ENCODE measurements at places on chromosomes 4 and X.
A peak's percentile ranks its signal among the peaks of the same experiment; 100 is the strongest.

DNA sequence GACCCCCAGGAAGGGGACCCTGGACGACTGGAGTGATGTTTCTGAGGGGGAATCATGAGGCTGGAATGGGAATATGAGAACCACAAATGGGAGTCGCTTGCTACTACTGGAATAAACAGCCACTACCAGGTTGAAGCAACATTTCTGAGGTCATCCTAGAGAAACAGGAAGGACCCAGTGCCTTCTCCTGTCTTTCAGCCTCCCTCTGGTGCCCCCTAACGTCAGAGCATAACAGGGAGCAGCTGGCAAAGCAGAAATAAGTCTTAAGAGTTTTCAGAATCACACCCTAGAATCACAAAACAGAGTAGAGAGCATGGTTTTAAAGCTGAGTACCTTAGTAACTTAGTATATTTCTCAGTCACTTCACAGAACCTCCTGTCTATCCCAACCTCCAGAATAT is 347.8 kb upstream of the PITX2 start:
- peak; percentile 28 for DNase-seq

- DNase-seq: peak; percentile 99
These were observed 35.9 kb upstream of the CXCL8 start for GRCh38 chr4:73704314-73705055.

- no peak for DNase-seq
These were observed 75.5 kb downstream of the PABPC4L start for GRCh38 chr4:134126000-134126560.

- no peak for DNase-seq
These were observed 4.8 kb downstream of the ANXA10 start for GRCh38 chr4:168097161-168097560.

DNA sequence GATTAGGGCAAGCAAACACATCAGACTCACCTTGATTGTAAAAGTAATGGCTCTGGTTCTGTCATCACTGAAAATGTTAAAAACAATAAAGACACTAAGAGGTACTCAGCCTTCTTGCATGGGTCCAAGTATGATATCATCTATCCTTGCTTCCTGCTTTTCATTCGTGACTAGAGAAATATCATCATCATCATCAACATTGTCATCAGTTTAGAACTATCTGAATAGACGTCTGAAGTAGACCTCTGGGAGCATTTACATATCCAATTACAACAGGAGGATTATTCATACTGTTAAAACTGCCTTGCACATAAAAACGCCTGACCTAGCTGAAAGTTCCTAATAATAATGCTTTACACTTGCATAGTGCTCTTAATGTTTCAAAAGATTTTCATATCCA is 9.8 kb upstream of the FRAS1 start:
- DNase-seq: no peak

- no peak for DNase-seq
These were observed 32.3 kb downstream of the GRK4 start for GRCh38 chr4:2995546-2996265.

GRCh38 chrX:136168929-136169735 is 21.8 kb downstream of the FHL1 start:
- DNase-seq: peak; percentile 92

- DNase-seq: no peak
These were observed 7.3 kb upstream of the DAPP1 start for GRCh38 chr4:99809326-99809725.
